ENCODE measurements at places on chromosomes 5 and 9.

DNA sequence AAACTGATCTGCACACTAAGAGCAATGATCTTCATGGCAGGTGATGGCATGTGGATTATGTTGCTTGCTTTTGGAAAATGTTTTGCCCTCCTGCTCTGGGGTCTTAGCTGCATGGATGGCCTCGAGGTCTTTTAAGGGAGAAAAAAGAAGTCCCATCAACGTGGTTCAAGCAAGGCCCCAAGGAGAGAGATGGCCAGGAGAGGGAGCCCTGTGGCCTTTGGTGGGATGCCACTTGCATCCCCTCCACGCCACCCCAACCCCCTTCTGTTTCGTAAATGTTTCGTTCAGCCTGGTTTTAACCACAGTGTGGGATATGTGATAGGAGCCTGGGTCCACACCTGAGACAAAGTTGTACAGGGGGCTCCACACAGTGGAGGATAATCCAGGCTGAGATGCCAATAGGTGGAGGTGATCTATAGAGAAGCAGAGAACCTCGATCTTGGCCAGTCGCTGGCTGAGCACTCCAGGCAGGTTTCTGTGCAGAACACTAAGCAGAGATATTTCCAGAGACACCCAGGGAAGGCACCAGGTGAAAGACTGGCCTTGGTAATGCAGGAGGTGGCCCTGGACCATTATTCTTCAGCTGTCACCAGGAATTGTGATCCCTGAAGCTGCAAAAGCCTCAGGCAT is 25.8 kb upstream of the FRRS1L start:
- DNase-seq = no peak

GRCh38 chr9:19934301-19934871 is 145.5 kb upstream of the SLC24A2 start:
- DNase-seq = no peak

- DNase-seq = no peak
These were observed 17.7 kb downstream of the RFESD start for GRCh38 chr5:95664204-95664786.

DNA sequence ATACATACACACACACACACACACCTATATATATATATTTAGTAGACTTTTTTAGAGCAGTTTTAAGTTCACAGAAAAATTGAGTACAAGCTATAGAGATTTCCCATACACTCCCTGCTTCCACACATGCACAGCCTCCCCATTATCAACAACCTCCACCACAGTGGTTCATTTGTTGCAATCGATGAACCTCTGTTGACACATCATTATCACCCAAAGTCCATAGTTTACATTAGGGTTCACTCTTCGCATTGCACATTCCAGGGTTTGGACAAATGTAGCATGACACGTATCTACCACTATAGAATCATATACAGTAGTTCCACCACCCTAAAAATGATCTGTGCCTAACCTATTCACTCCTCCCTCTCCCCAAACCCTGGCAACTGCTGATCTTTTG is 111.0 kb downstream of the PPP2R2B start:
- no peak for DNase-seq

DNA sequence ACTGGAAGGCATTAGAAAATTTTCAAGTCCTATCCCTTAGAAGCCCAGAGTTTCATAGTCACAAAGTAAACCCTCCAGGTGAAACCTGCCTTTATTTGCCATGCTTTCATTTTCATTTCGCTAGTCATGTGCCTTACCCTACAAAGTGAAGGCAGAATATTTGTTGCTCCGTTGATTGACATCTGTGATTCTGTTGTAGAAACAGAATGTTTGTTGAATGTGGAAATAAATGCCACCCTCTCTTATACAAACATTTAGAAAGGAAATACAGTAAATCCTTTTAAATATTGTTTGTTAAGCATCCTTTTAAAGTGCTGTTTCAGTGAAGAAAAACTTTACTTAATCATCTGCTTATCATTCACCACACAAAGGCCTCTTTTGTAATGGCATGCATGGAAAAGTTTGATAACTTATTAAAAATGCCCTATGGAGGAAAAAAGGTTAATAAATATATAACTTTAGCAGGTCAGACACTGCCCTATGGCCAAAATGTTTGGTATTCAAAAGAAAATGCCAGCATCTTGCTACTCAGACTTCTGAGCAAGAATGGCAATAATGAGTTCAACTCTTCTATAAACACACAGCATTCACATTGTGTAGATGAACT is 34.3 kb upstream of the CAST start:
- DNase-seq = no peak

DNA sequence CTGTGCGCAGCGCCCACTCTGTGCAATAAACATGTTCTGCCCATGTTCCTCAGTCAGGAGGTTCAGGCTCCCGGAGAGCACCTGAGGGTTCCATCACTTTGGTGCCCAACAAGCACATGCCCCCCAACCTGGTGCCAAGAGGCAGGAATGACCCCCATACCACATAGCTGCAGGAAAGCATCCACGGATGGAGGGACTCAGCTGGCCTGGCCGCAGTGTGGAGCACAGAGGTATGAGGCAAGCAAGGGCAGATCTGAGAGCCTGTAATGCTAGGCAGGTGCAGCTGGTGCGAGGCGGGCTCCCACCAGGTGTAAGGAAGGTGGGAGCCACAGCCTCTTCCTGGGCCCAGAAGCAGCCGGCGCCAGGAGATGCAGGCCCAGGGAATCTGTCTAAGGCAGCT is 4.3 kb upstream of the MRNIP start:
- no peak for DNase-seq

DNA sequence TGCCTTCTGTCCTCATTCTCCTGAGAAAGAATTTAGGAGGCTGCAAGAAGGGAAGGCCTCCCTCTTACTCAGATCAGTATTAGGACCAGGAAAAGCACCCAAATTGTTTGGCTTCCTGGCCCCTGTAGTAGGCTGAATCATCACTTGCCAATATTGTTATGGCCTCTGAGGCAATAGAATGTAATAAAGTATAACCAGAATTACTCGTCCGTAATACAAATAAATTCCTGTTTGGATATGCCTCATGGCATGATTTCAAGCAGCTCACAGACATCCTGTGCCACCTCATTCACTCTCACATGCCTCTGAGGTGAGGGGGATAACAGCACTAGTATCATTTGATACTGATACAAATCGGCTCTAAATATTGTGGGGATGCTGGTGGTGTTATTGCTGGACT is 427.3 kb downstream of the ISL1 start:
- DNase-seq = no peak

DNA sequence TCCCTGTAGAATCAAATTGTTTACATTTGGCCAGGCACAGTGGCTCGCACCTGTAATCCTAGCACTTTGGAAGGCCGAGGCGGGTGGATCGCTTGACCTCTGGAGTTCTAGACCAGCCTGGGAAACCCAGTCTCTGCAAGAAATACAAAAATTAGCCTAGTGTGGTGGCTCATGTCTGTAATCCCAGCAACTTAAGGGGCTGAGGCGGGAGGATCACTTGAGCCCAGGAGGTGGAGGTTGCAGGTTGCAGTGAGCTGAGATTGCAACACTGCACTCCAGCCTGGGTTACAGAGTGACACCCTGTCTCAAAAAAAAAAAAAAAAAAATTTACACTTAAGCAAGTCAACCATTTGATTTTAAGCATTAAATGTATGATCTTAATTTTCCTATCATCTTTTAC is 17.5 kb upstream of the IQGAP2 start:
- no peak for DNase-seq

DNA sequence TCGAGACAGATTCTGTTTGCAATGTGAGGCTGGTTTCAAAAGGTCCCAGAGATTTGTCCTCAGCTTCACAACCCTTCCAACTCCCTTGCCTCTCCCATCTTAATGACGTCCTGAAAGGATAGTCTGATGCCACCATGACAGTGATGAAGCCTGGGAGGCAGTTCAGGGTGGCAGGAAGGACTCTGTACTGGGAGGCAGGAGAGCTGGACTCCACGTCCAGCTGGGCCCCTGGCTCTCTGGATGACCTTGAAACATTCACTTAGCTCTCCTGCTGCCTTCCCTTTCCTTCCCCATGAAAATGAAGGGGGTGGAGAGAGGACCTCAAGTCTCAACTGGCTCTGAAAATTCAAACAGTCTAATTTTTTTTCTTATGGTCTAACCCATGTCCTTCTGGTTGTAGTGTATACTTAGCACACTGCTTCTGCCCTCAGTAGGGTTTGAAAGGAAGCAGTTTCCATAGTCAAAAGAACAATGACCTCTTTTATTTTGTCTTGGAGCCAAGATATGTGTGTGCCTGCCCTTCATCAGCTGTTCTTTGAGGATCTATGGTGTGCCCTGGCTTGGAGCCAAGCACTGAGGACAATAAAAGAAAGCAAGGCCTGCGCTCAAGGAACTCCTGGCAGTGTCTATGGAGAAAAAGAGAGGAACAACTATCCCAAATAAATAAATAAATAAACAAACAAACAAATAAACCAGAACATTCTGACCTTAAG is 188.3 kb downstream of the GRIA1 start:
- no peak for DNase-seq

- no peak for DNase-seq
These were observed 47.7 kb downstream of the AMBP start for GRCh38 chr9:114030364-114030763.

DNA sequence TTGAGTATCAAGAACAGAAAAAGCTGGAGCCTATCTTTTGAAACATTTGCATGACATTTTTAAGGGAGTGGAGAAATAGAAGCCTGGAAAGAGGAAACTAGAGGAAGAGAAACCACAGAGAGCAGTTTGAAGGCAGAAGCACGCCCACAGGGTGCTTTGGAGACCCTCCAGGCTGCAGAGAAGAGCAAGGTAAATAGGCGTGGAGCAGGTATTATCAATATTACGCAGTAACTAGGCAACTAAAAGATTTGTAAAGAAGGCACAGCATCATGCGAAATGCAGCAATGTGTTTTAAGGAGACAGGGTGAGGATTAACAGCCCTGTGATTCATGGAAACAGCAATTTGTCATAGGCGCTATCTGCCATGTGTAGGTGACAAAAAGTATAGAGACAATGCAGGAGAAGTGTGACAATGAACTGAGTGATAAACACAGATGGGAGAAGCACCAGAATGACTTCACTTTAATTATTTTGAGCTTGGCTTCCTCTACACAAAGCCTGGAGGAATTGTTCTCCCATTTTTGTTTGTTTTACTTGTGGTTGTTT is 281.2 kb downstream of the BRINP1 start:
- no peak for DNase-seq

GRCh38 chr5:9207817-9208418 is 338.0 kb downstream of the SEMA5A start:
- peak; percentile 20 for DNase-seq

DNA sequence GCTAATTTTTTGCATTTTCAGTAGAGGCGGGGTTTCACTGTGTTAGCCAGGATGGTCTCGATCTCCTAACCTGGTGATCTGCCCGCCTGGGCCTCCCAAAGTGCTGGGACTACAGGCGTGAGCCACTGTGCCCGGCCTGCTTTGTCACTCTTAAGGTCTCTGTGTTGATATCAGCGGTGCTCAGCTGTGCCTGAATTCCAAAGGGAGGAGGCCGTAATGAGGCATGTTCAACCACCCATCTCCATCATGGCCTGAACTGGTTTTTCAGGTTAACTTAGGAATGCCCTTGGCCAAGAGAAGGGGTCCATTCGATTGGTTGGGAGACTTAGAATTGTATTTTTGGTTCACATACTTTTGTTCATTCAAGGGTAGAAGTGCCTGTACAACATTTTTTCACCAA is 22.0 kb downstream of the HSD17B3 start:
- DNase-seq = no peak

DNA sequence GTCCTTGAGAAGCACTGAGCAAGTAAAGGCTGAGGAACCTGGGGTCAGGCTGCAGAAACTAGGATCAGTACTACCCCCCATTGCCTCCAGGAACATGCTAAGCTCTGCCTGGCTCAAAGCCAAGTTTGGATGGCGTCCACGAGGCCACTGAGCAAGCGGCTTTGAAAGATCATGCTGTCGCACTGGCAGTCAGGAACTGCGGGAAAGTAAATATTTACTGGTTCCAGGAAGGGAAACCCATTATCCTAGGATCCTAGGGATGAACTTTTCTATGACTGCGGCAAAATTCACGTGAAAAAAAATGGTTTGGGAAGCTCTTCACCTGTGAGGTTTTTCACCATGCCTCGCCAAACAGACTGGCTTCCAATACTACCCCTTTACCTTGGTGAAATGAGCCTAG is 75.3 kb upstream of the PJA2 start:
- DNase-seq = no peak

DNA sequence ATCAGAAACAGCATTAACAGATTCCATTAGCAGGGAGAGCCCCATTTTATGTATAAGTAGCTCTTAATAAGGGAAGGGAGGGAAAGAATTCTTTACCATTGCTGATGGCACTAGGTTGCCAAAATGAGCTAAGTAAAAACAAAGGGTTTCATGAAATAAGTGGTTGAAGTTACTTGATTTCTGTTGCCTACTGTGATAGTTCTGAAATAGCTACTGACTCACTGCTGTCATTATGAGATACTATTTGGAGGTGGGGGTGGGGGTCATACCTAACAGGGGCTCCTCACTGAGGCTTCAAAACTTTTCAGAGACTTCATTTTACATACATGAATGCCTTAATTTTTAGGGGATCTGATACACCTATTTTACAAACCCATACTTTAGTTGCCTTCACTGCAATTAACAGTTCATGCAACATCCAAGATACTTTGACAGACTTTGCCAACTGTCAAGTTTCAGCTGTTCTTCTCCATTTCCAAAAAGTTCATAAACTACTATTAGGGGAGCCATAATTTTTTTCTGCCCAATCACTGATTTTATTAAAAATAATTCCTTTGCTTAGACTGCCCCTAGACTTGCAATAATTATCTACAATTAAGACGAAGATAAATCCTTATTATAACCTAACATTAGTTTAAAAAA is 4.6 kb downstream of the HOMER1 start:
- no peak for DNase-seq

- DNase-seq = peak; percentile 59
These were observed 27.2 kb downstream of the SLC35A4 start for GRCh38 chr5:140591747-140592372.

DNA sequence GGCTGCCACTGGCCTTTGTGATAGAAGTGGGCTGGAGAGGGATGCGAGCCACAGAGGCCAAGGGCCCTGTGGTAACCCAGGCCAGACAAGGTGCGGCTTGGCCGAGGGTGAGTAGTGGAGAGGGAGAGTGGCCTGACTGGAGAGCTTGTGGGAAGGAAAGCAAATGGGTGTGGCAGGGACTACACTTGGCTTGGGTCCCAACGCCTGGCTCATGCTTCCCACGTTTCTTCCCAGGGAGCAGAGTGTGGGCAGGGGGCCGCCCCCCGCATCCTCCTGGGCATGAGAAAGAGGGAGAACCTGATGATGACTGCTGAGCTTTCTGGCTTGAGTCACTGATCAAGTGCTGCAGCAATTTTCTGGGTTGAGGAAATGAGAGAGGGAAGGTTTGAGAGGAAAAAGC is 95.7 kb downstream of the ANKH start:
- peak; percentile 55 for DNase-seq

GRCh38 chr9:137173796-137174664 is 2.2 kb upstream of the TMEM210 start:
- no peak for DNase-seq

DNA sequence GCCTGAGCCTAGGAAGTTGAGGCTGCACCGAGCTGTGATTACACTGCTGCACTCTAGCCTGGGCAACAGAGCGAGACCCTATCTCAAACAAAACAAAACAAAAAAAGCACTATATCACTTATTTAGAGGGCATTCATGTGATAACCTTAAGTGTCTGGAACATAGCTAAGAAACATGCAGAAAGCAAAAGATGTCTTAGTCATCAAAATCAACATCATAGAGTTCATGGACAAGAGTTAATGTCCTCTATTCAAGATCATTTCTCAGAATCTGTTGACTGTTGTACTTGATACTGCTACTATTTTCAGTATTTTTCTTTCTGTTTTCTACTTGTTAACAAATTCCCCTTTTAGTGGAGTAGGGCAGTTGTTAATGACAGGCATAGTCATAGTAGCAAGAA is 25.4 kb downstream of the FSD1L start:
- DNase-seq = no peak
